ENCODE measurements at places on chromosomes 7 and 10.

DNA sequence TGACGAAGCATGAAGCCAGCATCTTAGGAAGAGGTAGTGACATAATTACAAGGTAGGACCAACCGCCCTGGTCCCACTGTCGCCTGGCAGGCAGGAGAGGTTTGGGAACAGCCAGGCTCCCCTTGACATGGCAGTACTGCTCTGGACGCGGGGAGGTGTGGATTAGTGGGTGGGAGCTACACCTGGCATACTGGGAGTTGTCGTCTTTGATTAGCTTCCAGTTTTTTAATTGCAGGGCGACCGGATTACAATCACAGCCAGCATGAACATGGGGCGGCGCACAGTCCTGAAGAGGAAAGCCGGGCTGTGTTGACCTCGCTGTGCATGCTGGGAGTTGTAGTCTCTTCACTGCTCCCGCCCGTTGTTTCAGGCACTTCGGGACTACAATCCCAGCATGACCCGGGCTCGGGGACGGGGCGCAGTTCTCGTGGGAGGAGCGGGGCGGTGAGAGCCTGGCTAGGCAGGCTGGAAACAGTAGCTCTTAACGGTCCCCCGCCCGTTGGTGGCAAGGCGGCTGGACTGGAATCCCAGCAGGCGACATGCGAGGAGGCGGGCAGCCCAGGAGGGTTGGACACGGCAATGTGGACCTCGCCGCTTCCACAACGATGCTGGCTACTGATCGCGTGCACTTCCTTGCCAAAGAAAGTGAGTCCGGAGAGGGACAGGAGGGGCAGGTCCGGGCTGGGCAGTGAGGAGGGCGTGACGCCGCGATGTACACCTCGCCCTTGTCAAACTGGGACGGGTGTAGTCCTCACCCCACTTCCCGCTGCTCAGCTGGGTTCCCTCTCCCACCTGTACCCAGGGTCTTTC is 98.0 kb upstream of the ZNF722 start:
- peak; percentile 95 for DNase-seq

GRCh38 chr10:33095867-33096815 is 138.1 kb upstream of the ITGB1 start:
- DNase-seq: no peak

DNA sequence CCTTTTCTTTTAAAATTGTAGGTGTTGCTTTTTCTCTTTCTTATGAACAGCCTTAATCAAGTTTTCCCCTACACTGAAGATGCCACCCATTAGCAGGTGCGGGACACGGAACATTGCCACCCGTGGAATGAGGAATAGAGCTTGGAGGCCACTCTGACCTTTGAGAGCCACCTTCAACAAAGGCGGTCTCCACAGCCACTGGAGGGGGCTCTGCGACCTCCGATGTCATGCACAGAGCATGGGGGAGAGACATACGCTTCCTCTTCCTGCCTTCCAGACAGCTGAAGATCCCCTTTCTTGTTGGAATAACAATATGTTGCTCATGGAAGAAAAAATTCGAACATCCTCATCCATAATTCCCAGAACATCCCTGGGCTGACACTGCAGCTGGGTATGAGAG is 39.1 kb downstream of the ADARB2 start:
- no peak for DNase-seq

- no peak for DNase-seq
Observed at GRCh38 chr7:156943091-156944041, 6.1 kb upstream of the NOM1 start.

- DNase-seq: no peak
Observed at GRCh38 chr7:47204709-47205108, 377.2 kb downstream of the TNS3 start.

- no peak for DNase-seq
Observed at GRCh38 chr10:89032141-89032891, 41.7 kb downstream of the FAS start.

DNA sequence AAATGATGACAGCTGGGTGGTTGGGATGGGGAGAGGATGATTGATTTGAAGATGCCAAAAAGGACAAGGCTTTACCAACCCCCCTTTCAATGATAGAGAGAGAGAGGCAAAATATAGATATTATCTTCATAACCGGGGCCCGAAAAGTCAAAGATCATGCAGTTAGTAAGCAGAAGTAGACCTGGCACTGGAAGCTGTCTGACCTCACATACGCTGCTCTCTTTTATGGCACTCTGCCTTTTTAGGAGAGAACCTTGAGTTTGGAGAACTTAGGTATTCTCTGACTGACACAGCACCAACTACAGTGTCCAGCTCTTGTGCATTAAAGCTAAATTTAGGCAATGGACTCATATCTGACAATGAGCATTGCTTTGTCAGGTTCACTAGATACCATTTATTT is 30.7 kb downstream of the CNNM2 start:
- DNase-seq: no peak

DNA sequence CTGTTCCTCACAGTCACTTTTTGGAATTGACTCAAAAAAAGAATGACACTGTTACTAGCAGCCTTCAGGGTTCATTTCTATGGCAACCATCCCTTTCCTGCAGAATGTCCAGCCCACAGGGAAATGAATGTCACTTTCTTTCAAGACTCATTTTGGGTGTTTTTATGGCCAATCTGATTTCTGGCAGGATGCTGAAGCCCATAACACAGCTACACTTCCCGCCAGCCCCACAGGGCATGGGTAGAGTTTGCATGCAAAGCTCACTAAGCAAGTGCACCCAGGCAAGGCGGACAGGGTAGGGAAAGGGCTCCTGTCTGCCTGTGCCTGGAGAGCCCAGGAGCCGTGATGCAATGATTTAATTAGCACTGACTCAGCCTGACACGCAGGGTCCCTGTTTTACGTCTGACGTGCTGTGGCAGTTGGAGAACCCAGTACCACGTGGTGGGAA is 26.1 kb upstream of the GPAM start:
- DNase-seq: no peak

DNA sequence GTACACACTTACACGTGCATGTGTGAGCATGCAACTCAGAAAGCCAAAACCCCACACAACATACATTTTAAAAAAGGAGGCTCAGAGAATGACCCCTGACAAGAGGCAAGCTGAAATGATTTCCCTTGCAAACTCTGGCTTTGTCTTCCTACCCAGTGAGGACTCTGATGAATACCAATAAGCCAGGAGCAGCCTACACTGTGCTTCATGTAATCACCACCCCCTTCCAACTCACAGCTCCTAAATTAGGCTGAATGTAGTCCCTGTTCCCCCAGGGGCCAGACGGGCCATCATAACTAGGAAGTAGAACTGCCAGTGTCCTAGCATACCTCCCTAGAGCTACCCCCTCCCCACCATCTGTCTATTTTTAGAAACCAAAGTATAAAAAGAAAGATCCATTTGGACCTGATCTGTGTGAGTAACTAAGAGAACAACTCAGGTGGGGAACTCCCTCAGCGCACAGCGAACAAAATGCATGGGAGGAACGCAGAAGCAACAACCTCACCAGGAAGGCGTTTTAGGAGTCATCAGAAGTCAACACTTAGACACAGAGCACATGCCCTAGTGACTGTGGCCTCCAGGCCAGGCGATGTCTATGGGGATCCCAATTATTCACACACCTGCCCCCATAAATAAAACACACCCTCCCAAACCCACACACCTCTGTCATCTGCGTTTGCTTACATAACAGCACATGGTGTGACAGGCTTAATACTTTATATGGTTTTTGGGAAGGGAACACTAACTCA is 1.9 kb downstream of the DGKI start:
- DNase-seq: no peak

DNA sequence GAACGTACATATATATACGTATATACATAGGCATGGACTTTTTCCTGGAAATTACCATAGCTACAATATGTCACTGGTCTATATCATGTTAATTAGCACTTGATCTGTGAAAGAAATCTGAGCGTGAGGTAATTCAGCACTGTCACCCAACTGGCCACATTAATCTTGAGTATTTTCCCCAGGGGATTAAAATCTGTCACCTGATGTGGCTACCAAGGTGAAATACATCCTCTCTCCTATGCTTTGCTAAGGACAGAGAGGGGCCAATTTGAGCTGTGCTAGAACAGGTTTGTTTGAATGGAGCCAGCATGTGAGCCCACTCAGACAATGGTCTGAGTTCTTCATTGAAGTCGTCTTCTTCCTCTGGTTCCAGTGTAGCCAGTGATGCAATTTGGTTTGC is 33.3 kb downstream of the CYCS start:
- DNase-seq: no peak

DNA sequence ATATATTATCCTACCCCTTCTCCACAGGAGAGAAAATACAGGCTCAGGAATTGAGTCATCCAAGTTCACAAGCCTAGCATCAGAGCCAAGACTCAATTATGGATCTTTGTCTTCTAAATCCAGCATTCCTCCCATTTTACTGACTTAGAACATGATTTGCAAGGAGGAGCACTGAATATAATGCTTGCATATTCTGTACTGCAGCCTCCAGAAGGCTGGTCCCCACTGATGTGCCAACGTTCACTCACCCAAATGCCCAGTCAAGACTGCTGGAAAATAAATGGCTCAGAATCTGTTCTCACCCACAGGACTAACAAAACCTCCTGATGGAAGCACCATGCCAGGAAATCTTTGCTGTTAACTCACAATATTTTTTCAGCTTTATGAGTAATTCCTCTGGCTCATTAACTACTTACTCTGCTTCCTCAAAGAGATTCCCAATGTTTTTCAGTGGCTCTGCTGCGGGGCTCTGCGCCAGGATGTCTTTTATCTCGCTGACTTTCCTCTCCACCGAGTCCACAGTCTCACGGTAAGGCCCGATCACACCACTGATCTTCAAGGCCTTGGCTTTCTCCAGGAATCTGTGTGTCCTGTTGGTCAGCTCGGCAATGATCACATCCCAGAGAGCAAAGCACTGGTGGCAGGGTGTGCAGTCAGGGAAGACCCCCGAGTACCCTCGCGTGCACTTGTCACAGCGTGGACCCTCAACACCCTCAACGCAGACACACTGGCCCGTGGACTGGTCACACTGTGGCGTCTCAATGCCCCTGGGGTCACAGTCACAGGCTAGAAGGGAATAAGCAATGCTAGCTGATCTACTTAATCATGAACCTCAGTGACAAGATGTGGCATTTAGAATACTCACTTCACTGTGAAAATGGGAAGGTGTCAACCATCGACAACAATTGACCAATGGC is 48.8 kb downstream of the DLD start:
- no peak for DNase-seq

DNA sequence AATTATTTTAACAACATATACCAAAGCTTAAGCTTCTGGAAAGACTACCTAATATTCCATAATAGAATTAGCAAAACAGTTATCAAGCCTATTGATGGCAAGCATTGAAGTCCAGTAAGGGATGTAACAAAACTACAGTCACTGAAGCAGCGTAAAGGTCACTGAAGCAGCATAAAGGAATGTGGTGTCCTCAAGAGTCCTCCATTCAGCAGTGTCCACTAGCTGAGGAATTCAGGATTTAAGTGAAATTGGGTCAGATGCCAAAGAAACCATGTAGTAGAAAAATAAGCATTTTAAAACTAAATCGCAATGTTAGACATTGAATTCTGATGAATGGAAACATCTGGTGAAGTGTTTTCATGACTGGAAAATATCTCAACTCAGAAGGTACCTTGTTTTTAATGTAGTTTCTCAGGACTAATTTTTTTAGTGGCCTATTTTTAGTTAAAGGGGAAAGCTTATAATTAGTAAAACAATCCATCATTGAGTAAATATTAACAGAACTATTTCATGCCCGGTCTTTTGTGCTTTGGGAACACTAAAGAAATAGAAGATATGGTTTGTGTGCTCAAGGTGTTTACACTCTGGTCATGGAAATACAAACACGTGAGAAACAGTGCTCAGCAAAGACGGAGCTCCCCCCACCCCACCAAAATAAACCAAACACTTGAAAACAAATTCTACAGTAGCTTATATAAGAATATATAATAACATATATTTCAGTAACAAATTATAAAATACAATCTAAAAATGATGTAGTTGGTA is 121.4 kb downstream of the CDK14 start:
- DNase-seq: no peak

DNA sequence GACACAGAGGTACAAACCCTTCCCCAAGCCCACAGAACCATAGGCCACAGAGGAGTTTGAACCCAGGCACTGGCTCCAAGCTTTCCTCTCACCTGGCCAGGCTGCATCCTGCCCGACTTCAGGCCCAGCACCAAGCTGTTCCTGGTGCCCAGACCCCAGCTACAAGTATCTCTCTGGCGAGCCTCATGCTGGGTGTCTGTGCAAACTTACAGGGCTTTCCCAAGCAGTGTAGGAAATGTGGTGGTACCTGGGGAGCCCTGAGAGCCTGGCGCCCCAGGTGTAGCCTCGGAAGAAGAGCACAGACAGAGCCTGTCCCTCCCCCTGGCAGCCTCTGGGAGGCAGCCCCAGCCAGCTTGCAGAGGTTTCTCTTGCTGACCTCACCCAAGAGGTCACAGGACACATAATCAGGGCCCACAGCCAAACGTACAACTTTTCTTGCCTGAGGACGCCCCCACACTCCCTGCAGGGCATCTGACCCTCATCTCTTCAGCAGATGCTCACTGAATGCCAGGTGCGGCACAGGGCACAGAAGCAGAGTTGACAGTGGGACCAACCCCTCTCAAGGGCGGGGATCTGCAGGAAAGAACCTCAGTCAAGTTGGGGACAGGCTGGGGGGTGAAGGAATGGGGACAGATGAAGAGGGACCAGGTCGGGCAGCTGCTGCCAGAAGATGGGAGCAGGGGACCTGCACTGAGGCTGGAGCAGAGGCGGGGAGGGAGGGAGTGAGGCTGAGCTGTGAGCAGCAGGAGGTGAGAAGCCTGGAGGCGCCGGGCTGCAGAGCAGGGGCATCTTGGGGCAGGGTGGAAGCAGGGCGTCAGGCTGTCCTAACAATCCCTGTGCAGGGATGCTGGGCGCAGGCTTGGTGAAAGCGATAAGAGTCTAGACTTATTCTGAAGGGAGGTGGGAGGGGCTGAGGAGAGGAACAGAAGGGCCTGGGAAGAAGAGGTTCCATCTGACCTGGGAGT is 16.3 kb upstream of the MYL7 start:
- DNase-seq: no peak

- DNase-seq: no peak
Observed at GRCh38 chr10:11887381-11888227, 64.4 kb downstream of the PROSER2 start.

Data from NCI-H1092 (cell line).